Bronchial epithelial cell (primary cell): ENCODE measurements at places on chromosomes 2 and 18.

- DNase-seq, result no peak
Measured at GRCh38 chr2:151525821-151526373, 116.2 kb downstream of the RIF1 start.

DNA sequence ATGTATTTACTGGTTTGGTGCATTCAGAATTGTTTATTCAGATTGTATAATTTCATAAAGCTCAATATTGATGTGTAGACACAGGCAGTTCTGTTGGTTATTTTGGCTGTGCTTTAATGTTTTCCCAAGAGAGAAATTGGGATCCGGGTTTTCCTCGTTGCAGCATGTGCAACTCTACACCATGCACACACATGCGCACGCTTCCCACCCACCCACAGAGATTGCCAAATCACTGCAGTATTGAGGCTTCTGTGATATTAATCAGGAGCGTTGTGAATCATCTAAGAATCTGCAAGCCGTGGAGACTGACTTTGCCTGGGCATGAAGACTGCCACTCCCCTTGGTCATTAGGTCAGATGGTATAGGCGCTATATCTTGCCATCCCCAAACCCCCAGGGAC lies 571.5 kb downstream of the SLC4A3 start:
- DNase-seq, result peak; percentile 99

- no peak for DNase-seq
Measured at GRCh38 chr2:95001701-95002100, 23.8 kb upstream of the MAL start.

- DNase-seq, result peak; percentile 82
Measured at GRCh38 chr18:62781893-62782292, 66.6 kb downstream of the PHLPP1 start.

GRCh38 chr2:122481717-122482116 lies 726.3 kb downstream of the TSN start:
- peak; percentile 1 for DNase-seq

DNA sequence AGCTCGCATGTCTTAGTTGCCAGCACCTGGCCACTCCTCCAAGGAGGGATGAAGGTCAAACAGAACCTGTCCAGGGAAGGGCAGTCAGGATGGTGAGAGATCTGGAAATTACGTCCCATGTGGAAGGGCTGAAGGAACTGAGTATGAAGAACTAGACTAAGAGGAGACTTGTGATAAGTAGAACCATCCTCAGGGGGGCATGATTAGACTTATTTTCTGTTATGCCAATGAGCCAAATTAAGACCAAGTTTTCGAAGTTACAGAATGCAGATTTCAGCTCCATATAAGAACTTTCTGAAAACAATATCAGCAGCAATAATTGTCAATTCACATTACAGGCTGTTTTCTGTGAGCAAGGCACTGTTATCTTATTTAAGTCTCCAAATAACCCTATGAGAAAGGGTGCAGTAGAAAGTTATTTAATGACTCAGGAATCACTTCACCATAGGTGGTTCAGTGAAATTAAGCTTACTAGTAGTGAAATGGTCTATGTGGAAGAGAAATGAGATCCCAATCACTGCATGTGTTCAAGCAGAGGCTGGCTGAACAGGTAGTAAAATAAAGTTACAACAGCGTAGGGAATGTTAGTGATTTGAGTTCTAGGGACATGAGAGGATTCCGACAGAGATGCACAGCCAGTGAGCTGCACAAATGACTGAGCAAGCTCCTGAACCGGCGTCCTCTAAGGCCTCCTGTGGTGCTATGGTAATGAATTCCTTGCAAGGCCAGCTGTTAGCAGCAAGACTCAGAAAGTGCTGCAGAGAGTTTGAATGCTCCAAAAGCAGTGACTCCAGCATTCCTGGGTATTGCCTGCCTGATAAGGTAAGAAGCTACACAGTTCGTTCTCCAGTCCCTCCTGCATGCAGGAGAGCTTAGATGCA lies 4.5 kb upstream of the DYM start:
- DNase-seq, result no peak

GRCh38 chr2:230934231-230935129 lies 9.4 kb upstream of the GPR55 start:
- DNase-seq, result no peak

GRCh38 chr2:219296142-219296541 lies 13.1 kb downstream of the PTPRN start:
- DNase-seq, result no peak
